Astrocyte (in vitro differentiated cells and primary cell): ENCODE measurements at places on chromosomes 16 and 17. TPM values are rescaled to one million over a fixed set of nuclear protein-coding genes. Genes with fewer than 3 reads are reported as not detected.

Gene HAP1
- 0.46 and 0.52 TPM in 2 replicates for total RNA-seq

Gene JPH3
- total RNA-seq: 8.6 and 9.3 TPM in 2 replicates

Gene SPN
- 0.07 TPM in 1 of 2 replicates, not detected in the other for total RNA-seq

Gene CACNG1
- not detected in 2 replicates for total RNA-seq

Gene KRTAP4-9
- not detected in 2 replicates for total RNA-seq

Gene P2RX5
- total RNA-seq: 2.4 TPM in 2 replicates

Gene PRKCB
- total RNA-seq: 2.1 and 2.5 TPM in 2 replicates

Gene KCNH4
- total RNA-seq: not detected in 2 replicates

Gene FBXL16
- 3.7 and 5.2 TPM in 2 replicates for total RNA-seq

Gene CNTNAP1
- total RNA-seq: 11.4 and 16.4 TPM in 2 replicates

Gene GNAO1
- total RNA-seq: 1.7 and 2.8 TPM in 2 replicates

Gene IRX6
- total RNA-seq: not detected in 2 replicates

Gene GAS2L2
- 0.07 TPM in 1 of 2 replicates, not detected in the other for total RNA-seq

Gene GNGT2
- total RNA-seq: 1.1 TPM in 1 of 2 replicates, not detected in the other

Gene PRR35
- 0.09 TPM in 1 of 2 replicates, not detected in the other for total RNA-seq

DNA sequence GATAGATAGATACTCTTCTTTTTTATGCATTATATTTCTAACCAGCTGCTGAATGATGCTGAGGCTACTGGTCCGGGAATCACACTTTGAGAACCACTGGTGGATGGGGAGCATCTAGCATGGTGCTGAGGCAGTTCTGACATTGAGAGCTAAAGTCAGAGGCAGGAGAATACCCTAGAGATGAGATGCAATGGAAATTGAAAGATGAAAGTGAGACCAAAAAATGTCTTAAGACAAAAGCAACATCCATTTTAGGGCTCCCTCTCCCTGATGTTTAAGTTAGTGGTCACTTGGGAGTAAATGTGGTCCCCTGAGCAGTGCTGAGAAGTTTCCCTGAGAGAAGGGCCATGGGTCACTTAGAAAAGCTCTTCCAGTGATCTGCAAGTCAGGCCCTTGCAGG lies 6.8 kb downstream of the PCTP start:
- DNase-seq: no peak

GRCh38 chr17:78675836-78676235 lies 98.6 kb upstream of the DNAH17 start:
- DNase-seq: no peak

DNA sequence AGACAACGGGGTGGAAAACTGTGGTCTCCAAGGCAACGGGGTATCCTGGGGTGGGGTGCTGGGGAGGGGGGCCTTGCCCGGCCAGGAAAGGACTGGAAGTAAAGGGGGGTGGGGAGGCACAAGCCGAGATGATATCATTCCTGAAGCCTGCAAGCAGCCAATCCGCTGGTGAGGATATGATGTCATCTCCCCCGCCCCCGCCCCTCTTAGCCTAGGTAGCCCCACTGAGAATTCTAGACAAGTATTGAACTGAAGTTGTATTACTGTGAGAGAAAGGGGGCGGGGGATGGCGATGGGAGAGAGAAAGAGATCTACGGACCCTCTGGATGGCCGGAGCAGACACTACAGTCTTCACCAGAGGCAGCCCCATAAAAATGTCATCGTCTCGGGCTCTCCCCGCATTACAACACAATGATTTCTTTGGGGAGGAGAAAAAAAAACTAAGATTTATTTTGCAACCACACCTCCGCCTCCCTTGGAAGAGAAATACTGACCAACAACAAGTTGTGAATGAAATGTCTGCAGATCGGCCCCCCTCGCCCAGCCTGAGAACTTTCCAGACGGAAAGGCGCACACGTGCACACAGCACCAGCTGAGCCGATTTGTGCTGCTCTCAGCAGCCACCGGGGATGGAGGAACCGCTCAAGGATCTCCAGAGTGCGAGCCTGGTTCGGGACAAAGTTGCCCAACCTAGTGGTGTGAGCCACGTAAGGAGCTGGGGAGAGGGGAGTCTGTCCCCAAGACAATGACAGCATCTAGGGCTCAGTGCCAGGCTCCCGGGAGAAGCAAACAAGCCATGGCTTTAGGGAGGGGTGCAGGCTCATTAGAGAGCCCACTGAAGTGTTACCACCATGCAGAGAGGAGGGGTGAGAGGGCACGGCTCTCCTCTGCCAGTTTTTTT lies 222.1 kb downstream of the SOX9 start:
- peak; percentile 76 for DNase-seq

DNA sequence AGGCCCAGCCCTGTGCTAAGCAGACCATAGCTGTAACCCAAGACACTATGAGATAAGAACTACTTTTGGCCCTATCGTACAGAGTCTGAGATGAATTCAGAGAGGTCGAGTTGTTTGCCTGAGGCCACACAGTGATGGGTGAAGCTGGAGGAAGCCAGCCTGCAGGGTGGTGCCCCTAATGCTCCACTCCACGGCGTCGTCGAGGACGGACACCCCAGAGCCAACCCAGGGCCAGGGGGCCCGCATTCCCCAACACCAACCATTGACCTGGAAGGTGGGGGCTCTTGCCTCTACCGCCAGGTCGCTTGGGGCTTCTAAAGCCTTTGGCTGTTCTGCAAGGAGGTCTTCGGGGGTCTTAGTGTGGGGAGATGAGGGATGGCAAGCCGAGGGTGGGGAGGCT lies 84.1 kb downstream of the IRF8 start:
- DNase-seq: no peak

GRCh38 chr16:89565256-89565505 lies 4.7 kb downstream of the RPL13 start:
- no peak for DNase-seq

DNA sequence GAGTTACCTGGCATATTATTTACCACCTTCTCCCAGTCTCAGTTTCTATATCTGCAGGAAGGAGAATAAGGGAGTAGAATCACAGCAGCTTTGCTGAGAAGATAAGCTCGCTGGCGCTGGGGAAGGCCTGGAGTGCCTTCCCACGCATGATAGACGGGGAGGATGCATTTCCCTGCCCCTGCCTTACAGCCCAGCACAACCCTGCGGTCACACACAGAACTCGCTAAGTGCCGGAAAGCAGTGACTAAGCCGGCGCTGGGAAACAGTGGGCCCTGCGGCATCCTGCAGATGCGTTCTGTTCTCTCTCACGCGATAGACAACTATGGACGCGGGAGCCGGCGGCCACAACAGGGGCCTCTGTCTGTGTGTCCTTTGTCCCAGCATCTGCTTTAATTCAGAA lies 4.8 kb downstream of the CA5A start:
- peak; percentile 92 for DNase-seq

GRCh38 chr17:12830777-12831247 lies 41.5 kb downstream of the ARHGAP44 start:
- no peak for DNase-seq

DNA sequence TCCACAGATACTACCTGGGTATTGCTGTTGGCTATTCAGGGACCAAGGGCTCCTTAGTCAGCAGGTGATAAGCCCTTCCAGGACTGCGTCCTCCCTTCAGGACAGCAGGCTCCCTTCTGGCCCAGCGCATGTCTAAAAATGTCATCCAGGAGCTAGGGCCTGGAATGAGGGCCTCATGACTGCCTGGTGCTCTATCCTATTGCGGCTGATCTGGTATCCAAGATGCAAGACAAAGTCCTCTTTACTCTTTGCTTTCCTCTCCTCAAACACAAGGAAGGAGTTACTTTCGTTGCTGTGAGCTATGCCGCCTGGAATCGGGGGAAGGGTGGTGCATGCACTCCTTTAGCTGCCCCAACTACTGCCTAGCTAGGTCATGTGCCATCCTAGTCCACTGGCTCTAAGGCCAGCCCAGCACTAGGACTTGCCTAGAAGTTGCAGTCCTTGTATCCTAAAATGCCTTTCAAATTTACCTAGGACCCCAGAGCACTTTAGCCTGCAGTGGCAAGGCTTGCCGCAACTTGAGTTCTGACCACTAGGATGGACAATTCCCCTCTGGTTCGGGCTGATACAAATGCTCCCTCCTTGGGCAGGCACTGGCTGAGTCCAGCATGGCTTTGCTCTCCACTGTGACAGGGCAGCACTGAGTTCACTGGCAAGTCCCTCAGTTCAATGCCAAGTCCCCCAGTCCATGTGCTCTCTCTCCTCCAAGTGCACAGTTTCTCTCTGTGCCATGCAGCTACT lies 10.1 kb upstream of the TMEM219 start:
- no peak for DNase-seq

GRCh38 chr16:12459391-12460063 lies 344.2 kb downstream of the CPPED1 start:
- DNase-seq: no peak

- DNase-seq: no peak
Measured at GRCh38 chr17:68706356-68706920, 105.3 kb upstream of the FAM20A start.

DNA sequence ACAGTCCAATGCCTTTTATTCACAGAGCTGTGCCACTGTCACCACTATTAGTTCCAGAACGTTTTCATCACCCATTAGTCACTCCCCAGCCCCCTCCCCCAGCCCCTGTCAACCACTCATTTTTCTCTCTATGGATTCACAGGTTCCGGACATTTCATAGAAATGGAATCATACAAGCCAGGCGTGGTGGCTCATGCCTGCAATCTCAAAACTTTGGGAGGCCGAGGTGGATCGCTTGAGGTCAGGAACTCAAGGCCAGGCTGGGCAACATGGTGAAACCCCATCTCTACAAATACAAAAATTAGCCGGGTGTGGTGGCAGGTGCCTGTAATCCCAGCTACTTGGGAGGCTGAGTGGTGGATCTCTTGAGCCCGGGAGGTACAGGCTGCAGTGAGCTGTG lies 759 bp upstream of the PAM16 start:
- no peak for DNase-seq

DNA sequence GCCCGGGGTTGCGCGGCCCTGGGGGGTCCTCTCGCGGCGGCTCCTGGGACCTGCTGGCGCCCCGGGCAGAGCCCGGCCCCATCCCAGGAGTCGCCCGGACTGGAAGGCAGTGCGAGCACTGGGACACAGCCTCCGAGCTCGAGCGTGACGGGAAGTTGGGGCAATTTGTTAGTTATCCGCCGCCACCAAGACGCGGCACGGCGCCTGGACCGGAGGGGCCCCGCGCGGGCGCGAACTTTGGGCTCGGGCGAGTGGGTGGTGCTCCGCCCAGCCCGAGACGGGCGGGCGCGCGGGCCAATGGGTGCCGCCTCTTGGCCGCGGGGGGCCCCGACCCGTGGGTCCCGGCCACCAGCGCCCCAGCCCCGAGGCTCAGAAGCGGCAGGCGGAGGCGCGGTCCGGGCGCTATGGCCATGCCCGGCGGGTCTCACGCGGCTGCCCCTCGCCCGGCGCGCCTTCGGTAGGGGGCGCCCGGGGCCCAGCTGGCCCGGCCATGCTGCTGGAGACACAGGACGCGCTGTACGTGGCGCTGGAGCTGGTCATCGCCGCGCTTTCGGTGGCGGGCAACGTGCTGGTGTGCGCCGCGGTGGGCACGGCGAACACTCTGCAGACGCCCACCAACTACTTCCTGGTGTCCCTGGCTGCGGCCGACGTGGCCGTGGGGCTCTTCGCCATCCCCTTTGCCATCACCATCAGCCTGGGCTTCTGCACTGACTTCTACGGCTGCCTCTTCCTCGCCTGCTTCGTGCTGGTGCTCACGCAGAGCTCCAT lies at the start of gene ADORA2B:
Gene ADORA2B (plus strand): TSS at position 372 of the 768 bp plus-strand sequence. CDS start 119 bp downstream, at position 491.
- peak; percentile 63 for DNase-seq

- DNase-seq: peak; percentile 39
Measured at GRCh38 chr16:10408824-10409381, 23.0 kb downstream of the ATF7IP2 start.

GRCh38 chr16:50802000-50802399 lies 60.1 kb downstream of the CYLD start:
- DNase-seq: peak; percentile 60

DNA sequence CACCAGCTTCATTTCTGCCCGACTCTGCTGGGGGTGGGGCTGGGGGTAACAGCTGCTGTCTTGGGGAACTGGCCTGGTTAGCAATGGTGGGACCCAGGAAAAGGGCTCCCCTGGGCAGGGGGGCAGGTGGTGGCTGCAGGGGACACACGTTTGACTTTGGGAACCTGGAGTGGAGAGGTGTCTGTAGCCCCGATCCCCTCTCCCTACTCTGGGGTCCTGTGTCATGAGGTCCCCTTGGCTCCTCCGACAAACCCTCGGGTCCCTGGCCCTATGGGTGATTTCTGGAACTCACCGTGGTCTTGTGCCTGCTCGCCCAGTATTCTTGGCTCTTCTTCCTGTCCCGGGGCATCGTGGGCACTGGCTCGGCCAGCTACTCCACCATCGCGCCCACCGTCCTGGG lies 12.0 kb downstream of the SPNS3 start:
- DNase-seq: no peak
